Effector memory CD4-positive, alpha-beta T cell (primary cell): ENCODE measurements at places on chromosomes 6 and 20.

DNA sequence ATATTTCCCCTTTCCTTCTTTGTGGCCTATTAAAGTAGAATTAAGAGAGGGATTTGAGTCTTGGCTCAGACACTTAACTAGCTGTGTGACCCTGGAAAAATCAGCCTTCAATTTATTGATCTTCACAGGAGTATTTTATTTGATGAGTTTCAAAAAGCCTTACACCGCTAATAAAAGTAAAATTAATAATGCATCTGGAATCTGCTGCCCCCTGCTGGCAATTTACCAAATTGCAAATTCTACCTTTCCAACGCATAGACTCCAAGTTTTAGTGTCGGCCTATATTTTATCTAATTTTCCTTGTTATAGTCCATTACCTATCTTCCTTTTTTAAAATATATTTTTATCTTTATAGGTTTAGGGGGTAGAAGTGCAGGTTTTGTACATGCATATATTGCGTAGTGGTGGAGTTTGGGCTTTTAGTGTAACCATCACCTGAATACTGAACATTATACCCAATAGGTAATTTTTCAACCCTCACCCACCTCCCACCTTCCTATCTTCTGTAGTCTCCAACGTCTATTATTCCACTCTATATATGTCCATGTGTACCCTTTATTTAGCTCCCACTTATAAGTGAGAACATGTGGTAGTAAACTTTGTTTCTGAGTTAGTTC lies 46.3 kb downstream of the GOPC start:
- DNase-seq = peak; percentile 19

GRCh38 chr20:53355790-53356189 lies 237.8 kb downstream of the ZNF217 start:
- no peak for DNase-seq

GRCh38 chr20:41259309-41259708 lies 58.2 kb downstream of the ZHX3 start:
- no peak for DNase-seq

- no peak for DNase-seq
Measured at GRCh38 chr20:10671919-10672623, 1.7 kb downstream of the JAG1 start.

DNA sequence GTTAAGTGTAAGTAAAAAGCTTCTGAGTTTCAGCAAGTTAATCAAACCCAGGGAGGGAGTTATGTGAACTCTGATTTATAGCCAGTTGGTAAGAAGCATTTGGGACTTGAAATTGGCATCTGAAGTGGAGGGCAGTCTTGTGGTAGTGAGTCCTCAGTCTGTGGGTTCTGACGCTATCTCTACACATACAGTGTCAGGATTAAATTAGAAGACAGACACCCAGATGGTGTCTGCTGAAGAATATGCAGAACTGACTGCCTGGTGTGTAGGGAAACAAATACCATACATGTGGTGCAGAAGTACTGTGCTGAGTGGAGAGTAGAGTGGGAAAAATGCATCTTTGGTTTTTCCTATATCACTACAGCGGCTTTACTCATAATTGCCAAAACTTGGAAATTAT lies 43.5 kb upstream of the PLN start:
- no peak for DNase-seq

GRCh38 chr6:110708295-110708950 lies 106.8 kb downstream of the CDK19 start:
- no peak for DNase-seq

GRCh38 chr6:30135757-30136156 lies at the start of gene TRIM40:
Gene TRIM40, plus strand, starts transcription at chr6:30136140. Its CDS starts 897 bp downstream, at chr6:30137037.
- no peak for DNase-seq

DNA sequence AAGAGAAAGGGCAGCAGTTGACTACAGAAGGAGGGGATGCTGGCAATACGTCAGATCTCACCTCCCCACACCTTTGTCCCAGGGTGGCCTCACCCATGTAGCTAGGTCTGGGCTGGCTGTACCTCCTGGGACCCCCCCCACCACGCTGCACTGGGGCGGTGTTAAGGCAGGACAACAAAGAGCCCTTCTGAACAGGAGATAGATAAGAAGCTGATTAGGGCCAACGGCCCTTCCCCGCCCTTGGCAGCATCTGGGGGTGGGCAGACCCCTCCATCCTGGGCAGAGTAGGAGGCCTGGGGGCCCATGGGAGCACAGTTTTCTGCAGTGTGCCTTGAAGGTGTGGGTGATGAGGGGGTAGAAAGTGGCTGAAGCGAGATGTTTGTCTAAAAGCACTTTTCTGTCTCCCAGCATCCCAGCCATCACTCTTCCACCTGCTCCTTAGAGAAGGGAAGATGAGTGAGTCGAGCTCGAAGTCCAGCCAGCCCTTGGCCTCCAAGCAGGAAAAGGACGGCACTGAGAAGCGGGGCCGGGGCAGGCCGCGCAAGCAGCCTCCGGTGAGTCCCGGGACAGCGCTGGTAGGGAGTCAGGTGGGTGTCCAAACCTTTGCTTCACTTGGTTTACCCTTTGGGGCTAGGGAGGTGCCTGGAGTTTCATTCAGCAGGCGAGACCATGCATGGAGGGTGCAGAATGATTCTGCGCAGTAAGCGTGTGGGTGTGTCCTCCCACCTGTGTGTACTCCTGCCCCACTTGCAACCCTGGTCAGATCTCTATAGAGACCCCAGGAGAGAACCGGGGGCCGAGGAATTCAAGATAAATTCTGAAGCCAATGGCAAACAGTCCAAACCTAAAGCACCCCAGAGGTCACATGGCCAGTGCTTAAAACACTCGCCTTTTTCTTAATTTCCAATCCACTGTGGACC lies 3.9 kb downstream of the HMGA1 start:
- no peak for DNase-seq

GRCh38 chr6:170124150-170124549 lies 166.7 kb downstream of the DLL1 start:
- DNase-seq = no peak

GRCh38 chr20:6764619-6765018 lies 2.9 kb upstream of the BMP2 start:
- DNase-seq = no peak

DNA sequence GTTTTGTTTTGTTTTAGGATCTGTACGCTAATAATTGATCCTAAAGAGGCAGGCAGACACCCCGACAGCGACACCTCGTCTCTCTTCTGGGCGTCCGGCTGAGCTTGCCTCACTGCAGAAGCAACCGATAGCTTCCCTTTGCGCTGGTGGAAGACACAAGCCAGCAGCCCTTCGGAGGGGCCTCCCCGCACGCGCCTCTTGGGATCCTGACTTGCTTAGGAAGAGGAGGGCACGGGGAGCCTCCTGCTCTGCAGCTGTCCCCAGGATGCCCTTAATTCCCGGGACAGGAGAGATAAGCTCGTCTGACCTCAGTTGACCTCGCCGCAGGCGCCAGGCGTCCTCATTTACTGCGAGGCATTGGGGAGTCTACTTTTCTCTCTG lies 94.0 kb downstream of the CD83 start:
- no peak for DNase-seq

DNA sequence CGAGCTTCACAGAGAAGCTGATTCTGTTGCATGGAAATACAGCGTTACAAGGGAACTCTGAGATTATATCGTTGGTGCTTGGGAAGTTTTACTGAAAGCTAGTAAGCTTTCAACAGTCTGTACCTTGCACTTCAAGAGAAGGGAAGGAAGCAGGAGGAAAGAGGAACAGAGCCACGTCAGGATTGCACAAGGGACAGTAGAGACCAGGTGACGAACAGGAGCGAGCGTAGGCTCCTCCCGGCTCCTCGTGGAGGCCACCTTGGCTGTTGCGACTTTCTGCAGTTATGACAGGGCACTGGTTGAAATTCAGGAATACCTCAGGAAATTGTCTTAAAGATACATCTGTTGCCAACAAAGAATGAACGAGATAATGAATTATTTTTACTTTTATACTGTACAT lies 18.8 kb downstream of the RTF2 start:
- no peak for DNase-seq

GRCh38 chr6:143707697-143708096 lies 29.9 kb downstream of the PHACTR2 start:
- DNase-seq = no peak

DNA sequence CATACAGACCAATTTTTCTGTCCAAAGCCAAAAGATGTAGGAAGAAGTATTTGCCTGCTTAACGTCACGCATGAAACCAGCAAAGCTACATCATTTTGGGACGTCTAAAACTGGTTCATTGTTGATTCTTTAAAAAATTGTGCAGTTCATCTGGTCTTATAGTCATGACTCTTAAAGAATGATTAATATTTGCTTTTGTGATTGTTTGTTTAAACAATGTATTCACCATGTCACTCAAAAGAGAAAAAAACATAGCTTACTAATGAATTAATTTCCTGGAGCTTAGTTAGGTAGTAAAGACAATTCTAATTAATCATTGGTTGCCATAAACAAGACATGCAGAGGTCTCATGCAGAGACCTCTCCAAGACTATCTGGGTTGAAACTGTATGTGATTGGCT lies 157.3 kb downstream of the RPS12 start:
- no peak for DNase-seq

DNA sequence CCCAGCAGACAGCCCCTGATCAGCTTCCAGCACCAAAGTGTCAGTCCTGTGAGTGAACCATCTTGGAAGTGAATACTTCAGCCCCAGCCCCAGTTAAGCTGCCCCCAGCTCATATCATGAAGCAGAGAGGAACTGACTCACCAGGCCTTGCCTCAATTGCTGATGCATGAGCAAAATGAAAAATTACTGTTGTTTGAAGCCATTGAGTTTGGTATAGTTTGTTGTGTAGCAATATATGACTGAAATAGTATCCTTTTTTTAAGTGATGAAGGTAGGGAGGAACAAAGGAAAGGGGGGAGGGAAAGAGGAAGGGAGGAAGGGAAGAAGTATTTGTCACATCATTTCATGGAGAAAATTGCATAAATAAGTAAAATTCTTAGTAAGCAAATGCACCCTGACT lies 266.4 kb downstream of the MAFB start:
- DNase-seq = no peak

DNA sequence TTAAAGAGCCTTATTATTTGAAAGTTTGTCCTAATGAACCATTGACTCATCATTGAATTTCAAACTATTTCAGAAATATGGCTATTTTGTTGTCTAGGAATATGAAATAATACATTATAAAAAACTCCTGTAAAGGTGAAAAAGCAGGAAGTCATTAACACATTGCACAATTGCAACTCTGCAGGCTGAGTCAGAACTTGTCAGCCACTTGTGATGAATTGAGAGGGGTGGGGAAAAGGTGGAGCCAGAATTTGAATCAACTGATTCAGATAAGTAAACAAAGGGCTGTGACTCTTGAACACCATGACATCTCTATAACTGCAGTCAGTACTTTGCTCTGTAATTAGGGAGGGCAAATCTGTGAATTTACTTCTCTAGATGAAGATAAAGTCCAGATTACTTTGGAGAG lies 6.0 kb downstream of the C6orf141 start:
- DNase-seq = no peak
